CD4-positive, alpha-beta memory T cell (primary cell): ENCODE measurements at places on chromosomes 13 and 19. TPM values are rescaled to one million over a fixed set of nuclear protein-coding genes. Genes with fewer than 3 reads are reported as not detected.

GRCh38 chr13:108964606-108965005, 335.2 kb downstream of the MYO16 start:
- no peak overlapping the region for H3K4me3 ChIP-seq
- no peaks in the 10 kb centered on the region for H3K36me3 ChIP-seq
- H3K4me1 ChIP-seq = no peaks in the 10 kb centered on the region
- no peak overlapping the region for H3K27ac ChIP-seq
- DNase-seq = no peak

GRCh38 chr13:96650301-96650886, 343.9 kb downstream of the OXGR1 start:
- DNase-seq = no peak
- no peak overlapping the region for H3K27ac ChIP-seq
- no peaks in the 10 kb centered on the region for H3K36me3 ChIP-seq
- H3K4me1 ChIP-seq = no peaks in the 10 kb centered on the region
- no peaks in the 10 kb centered on the region for H3K27me3 ChIP-seq
- no peak overlapping the region for H3K4me3 ChIP-seq

GRCh38 chr13:100434010-100434763, 154.4 kb downstream of the GGACT start:
- H3K4me3 ChIP-seq = no peak overlapping the region
- H3K27me3 ChIP-seq = no peaks in the 10 kb centered on the region
- H3K4me1 ChIP-seq = no peaks in the 10 kb centered on the region
- no peaks in the 10 kb centered on the region for H3K36me3 ChIP-seq

- no peaks in the 10 kb centered on the region for H3K4me1 ChIP-seq
- no peak overlapping the region for H3K4me3 ChIP-seq
- no peak for DNase-seq
- no peaks in the 10 kb centered on the region for H3K27me3 ChIP-seq
- H3K36me3 ChIP-seq = no peaks in the 10 kb centered on the region
- H3K27ac ChIP-seq = no peak overlapping the region
Observed at GRCh38 chr13:77379508-77379907, 52.6 kb upstream of the MYCBP2 start.

- no peaks in the 10 kb centered on the region for H3K4me1 ChIP-seq
- DNase-seq = no peak
- no peak overlapping the region for H3K27ac ChIP-seq
- H3K4me3 ChIP-seq = no peak overlapping the region
- H3K27me3 ChIP-seq = peaks cover 4% of the 10 kb centered on the region
Observed at GRCh38 chr19:31074199-31075125, 274.8 kb downstream of the TSHZ3 start.

GRCh38 chr13:20824762-20825476, 51.2 kb upstream of the EEF1AKMT1 start:
- no peak for DNase-seq
- H3K27me3 ChIP-seq = no peaks in the 10 kb centered on the region
- no peaks in the 10 kb centered on the region for H3K36me3 ChIP-seq
- H3K4me1 ChIP-seq = peaks cover 11% of the 10 kb centered on the region
- H3K27ac ChIP-seq = no peak overlapping the region
- H3K4me3 ChIP-seq = no peak overlapping the region

- no peak for DNase-seq
- no peaks in the 10 kb centered on the region for H3K4me1 ChIP-seq
- no peak overlapping the region for H3K4me3 ChIP-seq
- H3K27ac ChIP-seq = no peak overlapping the region
Observed at GRCh38 chr13:26202365-26202972, 19.6 kb downstream of the RNF6 start.

Gene C19orf38
- 0.49 TPM for total RNA-seq

Gene WDR87
- total RNA-seq = not detected
